ENCODE measurements at places on chromosomes 16 and 17.

DNA sequence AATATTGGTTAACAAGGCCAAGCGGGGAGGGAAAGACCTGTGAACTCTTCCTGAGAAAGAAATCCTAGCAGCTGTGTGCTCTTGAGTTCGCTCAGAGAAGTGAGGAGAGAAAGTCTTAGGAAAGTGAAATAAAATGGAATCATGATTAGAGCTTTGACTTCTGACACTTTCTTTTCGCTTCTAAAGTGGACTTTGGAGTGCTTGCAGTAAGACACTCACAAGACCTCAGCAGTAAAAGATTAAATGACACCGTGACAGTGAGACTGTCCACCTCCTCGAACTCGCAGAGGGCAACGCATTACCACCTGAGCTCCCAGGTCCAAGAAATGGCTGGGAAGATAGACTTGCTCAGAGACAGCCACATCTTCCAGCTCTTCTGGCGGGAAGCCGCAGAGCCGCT, 71.2 kb downstream of the RNF213 start:
- DNase-seq, result no peak

- no peak for DNase-seq
Measured at GRCh38 chr17:81049973-81050551, 15.1 kb downstream of the BAIAP2 start.

DNA sequence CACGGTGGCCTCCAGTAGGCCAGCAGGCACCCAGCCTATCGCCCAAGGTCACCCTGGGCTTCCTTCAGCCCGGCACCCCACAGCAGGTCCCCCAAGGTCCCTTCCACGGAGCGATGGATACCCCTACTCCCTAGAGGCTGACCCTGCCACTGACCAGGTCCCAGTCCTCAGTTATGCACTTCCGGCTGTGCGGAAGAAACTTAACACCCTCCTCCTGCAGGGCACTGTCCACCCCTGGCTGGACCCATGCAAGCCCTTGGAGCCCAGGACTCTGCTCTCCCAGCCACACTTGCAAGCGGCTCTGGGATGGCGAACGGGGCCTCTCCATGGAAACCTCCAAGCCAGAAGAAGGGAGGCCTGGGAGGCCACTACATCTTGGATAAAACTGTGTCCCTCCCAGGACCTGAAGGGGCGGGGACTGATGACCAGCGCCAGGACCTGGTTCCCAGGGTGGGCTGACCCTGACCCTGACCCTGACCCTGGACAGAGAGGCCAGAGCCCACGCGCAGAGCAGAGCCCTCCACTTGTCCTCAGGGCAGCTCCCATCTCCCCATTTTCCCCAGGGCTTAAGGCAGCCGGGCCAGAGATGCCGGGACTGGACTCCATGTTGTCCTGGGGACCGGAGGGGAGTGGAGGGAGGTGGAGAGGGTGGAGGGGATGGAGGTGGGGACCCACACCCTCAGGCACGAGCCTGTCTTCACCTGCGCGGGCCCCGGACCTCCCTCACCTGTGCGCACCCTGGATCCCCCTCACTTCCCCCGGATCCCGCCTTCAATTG, 734 bp downstream of the CEP131 start:
- DNase-seq, result no peak

GRCh38 chr16:3068487-3068886, 3.0 kb downstream of the IL32 start:
- no peak for DNase-seq

- DNase-seq, result no peak
Measured at GRCh38 chr17:51527225-51527982, 267.1 kb downstream of the UTP18 start.

DNA sequence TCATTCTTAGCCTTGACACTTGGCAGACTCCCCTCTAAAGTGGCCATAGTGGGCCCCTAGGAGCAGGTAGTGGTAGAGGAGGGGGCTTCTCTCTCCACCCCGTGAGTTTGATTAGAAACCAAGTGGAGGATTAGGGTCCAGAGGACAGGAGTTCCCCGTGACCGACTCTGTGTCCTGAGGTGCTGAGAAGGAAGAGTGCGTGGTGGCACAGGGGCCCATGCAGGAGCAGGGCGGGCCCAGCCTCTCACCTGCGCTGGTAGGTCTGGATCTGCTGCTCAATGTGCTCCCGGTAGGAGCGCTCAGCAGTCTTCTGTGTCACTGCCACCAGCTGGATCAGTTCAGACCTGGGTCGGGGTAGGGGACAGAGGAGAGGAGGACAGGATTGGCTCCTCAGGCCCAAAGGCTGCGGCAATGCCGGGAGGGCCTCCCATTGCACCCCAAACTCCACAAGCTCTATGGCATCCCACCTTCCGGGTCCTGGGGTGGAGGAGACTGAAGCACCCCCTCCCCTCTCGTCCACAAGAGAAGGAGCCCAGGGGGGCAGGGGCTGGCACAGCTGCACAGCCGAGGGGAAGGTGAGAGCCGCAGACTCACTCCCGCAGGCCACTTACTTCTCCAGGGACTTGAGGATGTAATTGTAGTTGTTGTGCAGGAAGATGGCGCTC, 6.2 kb downstream of the ZACN start:
- DNase-seq, result no peak

DNA sequence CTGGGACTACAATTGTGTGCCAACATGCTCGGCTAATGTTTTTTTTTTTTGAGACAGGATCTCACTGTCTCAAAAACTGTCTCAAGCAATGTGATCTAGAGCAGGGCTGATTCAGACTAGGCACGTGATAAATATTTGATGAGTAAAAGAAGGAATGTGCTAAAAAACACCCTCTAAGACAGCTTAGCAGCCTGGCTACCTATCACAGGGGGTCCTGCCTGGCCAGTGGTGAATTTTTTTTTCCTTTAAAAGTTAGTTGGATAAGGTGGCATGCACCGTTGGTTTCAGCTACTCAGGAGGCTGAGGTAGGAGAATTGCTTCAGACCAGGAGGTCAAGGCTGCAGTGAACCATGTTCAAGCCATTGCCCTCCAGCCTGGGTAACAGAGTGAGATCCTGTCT, 14.8 kb upstream of the GPATCH8 start:
- no peak for DNase-seq

DNA sequence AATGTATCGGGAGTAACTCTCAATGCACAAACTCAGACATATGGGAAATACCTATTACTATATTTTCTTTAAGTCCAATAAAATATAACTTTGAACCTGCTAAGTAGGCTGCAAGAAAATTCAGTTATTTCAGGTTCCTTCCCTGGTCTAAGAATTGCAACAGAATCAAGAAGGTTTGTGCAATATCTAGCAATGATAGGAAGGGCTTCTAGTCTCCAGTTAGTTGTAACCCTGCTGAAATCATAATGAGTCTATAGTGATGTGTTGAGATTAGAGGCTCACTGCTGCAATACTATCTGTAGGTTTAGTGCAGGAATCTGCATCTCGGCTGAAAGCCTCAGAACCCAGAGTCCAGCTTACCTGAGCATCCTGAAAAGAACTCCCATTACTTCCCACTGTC, 110.5 kb downstream of the PMP22 start:
- no peak for DNase-seq

DNA sequence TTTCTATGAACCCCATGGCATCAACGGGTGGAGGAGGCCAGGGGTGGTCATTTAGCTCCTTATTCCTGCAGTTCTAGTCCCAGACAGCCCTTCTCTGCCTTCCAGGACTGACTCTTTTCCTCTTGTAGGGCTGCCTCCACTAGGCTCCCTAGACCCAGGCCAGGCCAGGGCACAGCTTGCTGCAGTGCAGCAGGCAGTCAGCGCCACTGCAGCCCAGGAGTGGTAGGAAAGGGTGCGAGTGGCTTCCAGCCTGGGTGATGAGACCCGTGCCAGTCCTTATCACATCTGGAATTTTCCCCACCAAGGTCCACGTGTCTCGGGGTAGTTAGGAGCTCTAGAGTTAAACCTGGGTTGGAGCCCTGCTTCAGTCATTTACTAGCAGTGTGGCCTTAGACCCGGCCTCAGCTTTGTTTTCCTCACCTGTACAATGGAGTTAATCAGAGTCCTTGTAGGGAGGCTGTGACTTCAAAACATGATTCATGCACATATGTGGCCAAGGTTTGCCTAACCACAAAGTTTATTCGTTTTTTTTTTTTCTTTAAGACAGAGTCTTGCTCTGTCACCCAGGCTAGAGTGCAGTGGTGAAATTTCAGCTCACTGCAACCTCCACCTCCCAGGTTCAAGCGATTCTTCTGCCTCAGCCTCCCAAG, 4.7 kb downstream of the SLC5A11 start:
- no peak for DNase-seq

DNA sequence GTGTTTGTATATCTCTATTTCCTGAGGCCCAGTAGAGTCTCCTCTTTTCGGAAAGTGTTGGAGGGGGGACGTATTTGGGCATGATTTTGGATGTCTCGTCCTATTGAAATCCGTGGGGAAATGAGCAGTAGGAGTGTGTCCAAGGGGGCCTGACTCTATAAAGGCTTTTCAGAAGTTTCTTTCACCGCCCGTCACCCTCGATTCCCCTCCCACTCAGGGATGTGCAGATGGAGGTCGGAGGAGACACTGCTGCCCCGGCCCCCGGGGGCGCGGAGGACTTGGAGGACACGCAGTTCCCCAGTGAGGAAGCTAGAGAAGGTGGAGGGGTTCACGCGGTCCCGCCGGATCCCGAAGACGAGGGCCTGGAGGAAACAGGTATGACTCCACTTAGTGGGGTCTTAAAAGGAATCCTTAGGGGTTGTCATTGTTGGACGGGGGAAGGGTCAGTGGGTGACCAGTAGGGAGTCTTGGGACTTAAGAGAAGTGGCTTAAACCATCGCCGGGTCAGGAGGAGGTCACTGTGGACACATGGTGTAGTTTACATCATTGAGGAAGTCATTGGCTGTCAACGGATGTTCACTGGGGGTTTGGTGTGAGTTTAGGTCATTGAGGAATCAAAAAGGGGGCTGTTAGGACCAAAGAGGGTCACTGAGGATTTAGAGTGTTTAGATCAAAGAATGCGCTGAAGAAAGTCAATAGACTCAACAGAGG, 424 bp downstream of the MON1B start:
- DNase-seq, result peak; percentile 58

GRCh38 chr17:51869387-51869786, 289.1 kb downstream of the CA10 start:
- peak; percentile 13 for DNase-seq

DNA sequence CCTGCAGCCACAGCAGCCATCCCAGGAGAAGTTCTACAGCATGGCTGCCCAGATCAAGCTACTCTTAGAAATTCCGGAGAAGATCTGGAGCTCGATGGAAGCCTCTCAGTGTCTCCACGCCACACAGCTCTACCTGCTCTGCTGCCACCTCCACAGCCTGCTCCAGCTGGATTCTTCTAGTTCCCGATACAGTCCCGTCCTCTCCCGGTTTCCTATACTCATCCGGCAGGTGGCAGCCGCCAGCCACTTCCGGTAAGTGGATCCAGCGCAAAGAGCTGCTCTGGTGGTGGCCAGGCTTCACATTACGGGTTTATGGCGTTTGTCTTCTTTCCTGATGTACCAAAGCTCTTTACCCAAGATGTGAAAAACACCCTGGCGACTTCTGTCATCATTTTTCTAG, 3.6 kb downstream of the COG1 start:
- DNase-seq, result no peak

DNA sequence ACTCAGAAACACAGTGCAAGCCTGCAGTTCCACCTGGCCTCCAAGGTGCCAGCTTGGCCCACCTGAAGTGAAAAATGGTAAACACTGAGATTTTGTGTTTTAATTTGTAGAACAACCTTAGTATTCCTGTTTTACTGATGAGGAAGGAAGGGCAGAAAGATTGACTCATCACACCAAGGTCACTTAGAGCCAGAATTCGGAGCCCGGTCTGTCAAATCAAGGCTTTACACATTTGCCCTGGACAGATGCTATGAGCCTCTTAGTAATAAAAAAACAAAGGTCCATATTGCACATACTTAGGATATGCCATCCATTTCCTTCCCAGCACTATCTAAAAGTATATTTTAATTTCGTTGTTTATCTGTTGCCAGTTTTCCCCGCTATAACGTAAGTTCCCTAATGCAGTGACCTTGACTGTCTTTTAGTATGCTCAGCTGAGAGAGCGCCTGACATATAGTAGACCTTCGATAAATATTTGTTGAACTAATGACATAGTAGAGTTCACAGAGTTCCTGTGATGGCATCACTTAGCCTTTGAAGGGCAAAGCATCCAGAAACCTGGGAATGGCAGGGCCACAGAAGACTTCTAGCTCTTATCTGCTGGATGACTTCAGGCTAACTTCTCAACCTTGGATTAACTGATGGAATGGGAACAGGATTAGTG, 7.2 kb upstream of the TBKBP1 start:
- DNase-seq, result no peak

GRCh38 chr16:25977121-25977520, 285.4 kb downstream of the HS3ST4 start:
- no peak for DNase-seq

- no peak for DNase-seq
Measured at GRCh38 chr16:4426021-4426684, 485 bp downstream of the DNAJA3 start.

DNA sequence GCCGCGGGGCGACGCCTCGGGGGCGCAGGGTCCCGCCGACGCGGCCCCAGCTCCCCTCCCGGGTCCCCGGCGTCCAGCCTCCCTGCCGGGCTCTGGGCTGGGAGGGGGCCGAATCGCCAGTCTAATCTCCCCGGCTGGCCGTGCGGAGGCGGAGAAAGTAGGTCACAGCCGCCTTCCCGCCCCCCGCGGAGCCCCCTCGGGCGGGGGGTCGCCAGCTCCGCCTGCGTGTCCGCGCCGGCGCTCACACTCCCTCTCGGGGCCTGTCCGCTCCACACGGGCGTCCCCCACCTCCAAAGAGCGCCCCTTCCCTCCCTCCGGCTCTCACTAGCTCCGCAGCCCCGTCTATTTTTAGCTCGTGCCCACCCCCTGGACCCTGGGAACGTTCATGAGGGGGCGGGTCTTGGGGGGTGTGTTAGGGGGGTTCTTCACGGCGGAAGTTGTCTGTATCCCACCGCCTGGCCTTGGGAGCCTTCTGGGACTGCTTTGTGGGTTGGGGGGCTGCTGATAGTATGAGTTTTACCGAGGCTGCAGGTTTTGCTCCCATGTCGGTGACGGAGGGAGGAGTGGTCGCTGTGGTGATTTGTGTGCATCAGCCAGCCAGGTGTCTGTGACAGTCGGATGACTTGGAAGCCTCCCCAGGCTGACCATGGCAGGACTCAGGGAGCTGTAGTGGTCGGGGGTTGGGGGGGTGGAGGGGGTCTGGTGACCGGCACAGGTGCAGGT, 1.1 kb downstream of the ATP1B2 start:
- DNase-seq, result no peak

All from activated naive CD4-positive, alpha-beta T cell treated with anti-CD3 and anti-CD28 coated beads, Interleukin-2, amount 50 U/mL, for 72 hours (primary cell).